ENCODE measurements at places on chromosomes 5 and 9.

GRCh38 chr9:77833561-77834429, 185.7 kb upstream of the GNA14 start:
- DNase-seq: no peak

GRCh38 chr5:607541-608428, 4.4 kb upstream of the CEP72 start:
- DNase-seq: peak; percentile 57

DNA sequence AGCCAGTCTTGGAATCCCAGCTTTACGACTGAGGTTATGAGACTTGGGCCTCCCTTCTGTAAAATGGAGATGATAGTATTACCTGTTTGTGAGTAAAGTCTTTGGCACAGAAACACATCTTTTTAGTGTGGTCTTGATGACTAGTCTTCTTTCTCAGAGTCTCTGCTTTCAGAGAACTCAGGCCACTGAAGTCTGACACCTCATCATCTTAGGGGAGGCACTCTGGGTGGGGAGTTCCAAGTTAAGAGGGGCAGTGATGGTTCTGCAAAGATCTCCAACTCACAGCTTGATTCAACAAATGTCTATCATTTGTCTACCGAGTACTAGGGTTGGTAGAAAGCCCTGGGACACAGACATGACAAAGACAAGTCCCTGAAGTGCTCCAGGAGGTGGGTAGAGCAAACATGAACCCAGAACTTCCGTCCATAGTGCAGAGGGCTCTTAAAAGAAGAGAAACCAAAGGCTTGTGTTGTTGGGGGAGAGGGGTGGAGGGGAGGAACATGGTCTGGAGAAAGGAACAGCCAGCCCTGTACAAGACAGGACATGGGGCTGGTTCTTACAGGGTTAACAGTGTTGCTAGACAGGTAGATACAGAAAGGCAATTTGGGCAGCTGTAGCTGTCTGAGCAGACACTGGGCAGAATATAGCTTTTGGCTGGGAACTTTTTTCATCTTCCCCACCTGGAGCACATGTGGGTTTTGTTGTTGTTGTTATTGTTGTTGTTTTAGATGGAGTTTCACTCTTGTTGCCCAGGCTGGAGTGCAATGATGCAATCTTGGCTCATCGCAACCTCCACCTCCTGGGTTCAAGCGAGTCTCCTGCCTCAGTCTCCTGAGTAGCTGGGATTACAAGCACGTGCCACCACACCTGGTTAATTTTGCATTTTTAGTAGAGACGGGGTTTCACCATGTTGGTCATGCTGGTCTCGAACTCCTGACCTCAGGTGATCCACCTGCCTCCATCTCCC, 2.6 kb upstream of the CD14 start:
- DNase-seq: no peak

- DNase-seq: no peak
These were observed 1.9 kb upstream of the LRRC70 start for GRCh38 chr5:62576570-62577170.

DNA sequence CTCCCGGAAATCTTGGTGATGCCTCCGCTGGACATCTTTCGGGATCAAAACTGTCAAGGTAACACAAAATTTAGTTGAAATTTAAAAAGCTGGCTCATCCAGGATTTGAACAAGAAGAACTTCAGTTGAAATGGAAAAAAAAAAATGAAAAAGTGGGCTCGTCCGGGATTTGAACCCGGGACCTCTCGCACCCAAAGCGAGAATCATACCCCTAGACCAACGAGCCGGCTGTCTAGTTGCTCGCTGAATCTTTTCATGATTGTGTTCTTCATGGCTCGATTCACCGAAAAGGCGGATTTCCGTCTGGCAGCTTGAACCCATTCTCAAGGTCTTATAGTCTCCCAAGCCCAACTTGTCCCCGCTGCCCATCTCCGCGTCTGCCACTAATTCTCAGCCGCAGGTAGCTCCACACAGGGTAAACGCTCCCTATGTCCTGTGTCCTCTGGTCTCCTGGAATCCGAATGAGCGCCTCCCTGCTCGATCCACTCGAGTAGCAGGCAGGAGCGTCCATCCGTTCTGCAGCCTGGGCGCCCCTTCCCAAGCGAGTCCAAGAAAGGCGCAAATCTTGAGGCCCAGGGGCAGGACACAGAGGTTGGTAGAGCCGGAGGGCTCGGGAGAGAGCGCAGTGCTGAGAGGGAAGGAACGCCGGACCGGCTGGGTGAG, 16.2 kb downstream of the TRIM7 start:
- peak; percentile 90 for DNase-seq

DNA sequence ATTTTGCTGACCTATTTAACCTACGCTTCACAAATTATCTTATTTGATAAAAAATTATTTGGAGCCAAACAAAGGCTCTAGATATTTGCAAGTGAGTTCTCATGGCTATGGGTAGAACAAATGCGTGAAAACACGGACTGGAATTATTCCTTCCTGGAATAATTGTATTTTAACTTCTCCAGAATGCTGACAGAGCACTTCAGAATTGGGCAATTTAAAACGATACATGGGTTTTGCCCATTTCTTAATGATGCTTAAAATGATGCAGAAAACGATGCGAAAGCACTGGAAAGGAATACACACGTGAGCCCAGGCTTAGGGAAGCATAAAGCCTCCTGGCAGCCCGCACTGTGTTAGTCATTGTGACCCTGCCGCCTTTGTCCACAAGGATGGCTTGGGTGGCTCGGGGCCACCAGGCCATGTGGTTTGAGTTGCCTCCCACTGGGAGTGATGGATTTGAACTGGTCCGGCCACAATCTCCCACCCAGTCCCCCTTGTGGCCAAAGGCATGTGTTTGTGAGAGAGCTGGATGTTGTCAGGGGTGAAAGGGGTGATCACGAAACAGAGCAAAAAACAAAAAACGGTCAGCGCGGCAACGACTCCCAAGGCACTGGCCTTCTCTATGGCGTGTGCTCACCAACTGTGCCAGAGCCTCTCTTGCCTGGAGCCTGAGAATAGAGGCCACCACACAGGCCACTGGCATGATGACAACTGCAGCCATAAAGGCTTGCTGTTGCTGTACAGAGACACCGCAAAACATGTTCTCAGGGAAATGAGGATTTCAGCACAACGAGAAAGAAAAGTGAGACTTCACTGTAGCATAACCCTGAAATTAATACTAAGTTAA, 234.2 kb upstream of the ADAMTS16 start:
- DNase-seq: no peak

- no peak for DNase-seq
These were observed 18.8 kb upstream of the CORO2A start for GRCh38 chr9:98211260-98211659.

All from pancreas (tissue), 10 donors.